CD14-positive monocyte (primary cell): ENCODE measurements at places on chromosomes 13 and 19. TPM values are rescaled to one million over a fixed set of nuclear protein-coding genes. Genes with fewer than 3 reads are reported as not detected.

Gene ZNF98
- not detected for polyA plus RNA-seq

Gene SAMD1
- polyA plus RNA-seq, result 0.78 TPM

Gene EDNRB
- 0.37 TPM for polyA plus RNA-seq

Gene CLEC17A
- 0.62 TPM for polyA plus RNA-seq

Gene F2RL3
- not detected for polyA plus RNA-seq

Gene SIAH3
- polyA plus RNA-seq, result not detected

Gene KLC3
- polyA plus RNA-seq, result not detected in 2 replicates

DNA sequence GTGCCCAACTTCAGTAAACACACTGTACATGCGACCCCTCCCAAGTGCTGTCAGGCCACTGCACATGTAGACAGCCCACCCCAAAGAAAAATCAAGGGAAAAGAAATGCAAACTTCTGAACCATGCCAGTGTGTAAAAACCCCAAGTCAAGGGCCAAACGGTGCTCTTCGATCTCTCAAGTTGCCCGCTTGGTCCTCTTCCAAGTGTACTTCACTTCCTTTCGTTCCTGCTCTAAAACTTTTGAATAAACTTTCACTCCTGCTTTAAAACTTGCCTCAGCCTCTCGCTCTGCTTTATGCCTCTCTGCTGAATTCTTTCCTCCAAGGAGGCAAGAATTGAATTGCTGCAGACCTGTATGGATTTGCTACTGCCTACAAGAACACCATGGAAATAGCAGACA, 600.7 kb downstream of the KCTD12 start:
- no peak for DNase-seq

DNA sequence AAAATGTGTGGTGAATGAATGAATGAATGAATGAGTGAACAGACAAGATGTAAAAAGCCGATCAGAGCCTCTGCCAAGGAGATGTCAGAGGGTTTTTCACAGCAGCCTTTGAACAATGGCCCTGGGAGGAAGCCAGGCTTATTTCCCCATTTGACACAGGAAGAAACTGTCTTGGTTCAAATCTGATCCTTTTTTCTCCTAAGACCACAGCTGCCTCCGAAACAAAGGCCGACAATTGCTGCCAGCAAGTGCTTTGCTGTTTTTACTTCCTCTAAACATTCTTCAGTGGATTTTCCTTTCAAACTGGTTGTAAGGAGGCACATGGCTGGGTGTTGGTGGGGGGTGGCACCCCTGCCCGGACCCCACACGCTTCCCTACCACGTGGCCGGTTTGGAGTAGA, 44.2 kb upstream of the HOMER3 start:
- peak; percentile 83 for DNase-seq

DNA sequence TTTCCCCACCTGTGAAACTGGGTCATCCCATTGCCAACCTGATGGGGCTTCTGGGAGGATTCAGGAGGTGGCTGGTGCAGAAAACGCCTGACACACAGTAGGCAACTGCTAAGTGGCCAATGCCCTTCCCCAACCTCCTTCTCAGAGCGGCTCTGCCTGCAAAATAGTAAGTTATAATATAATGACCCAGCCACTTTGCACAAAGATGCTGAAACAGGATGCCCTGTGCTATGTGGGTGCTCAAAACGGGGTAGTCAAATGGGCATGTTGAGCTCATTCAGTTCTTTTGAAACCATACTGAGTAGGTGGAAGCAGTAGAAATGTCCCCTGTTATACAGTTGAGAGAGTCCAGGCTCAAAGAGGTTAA, 507 bp downstream of the MARCHF2 start:
- DNase-seq, result no peak

GRCh38 chr13:79492313-79492798, 11.4 kb downstream of the NDFIP2 start:
- no peak for DNase-seq

DNA sequence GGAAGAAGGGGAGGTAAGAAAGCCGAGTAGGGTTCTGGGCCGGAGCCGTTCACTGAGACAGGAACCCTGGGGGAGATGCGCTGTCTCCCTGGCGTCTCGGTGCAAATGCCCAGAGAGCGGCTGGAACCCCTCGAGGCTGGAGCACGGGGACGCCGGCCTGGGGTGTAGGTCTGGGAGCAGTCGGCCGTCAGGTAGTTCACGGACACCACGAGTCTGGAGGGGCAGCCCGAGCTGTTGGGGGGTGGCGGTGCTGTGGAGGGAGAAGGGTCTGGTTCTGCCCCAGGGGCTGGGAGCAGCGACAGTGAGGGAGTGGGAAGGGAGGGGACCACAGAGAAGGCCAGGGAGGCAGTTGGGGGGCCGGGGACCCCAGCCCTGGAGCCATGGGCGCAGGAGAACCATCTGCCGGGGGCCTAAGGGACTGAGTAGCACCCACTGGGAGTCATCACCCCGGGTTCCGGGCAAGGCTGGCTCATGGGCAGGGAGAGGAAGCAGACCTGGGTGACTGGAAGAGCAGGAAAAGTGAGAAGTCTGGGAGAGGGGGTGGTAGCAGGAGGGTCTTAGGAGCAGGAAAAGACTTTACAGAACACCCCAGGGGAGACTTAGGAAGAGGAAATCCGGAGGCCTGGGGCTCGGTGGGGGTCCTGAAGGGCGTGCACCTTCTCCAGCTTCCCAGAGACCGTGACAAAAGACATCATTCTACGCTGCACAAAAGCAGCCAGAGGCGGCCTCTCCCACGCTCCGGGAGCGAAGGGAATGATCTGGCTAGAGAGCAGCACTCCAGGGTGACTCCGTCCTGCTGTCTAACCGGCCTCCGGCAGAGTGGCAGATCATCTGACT, 173.1 kb upstream of the SOX1 start:
- no peak for DNase-seq

DNA sequence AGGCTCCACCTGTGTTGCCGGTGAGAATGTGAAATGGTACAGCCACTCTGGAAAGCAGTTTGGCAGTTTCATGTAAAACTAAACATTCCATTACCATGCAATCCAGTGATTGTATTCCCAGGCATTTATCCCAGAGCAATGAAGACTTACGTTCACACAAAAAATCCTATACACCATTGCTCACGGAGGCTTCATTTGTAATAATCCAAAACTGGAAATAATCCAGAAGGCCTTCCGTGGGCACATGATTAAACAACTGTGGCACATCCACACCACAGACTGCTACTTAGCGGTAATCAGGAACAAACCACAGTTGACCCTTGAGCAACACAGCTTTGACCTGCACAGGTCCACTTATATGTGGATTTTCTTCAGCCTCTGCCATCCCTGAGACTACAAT, 339.7 kb downstream of the MTUS2 start:
- no peak for DNase-seq

DNA sequence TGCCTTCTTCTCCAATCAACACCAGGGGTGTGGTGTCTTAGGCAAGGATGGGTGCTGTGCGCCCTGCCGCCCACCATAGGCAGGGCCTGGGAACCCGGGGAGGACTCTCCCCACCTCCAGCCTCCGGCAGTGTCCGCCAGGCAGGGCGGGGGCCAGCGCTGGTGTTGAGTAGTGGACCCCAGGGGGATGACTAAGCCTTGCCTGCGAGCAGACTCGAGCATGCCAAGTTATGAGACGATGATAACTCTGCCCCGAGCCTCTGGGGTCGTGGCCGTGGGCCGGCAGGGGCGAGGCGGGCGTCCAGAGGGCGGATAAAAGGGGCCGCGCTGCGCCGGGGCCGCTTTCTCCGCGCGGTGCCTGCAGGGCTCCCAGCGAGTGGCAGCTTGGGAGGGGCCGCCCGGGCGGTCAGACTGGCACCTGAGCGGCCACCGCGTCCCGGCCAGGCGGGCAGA, at the start of gene MEDAG:
Gene MEDAG (plus strand): TSS at position 340 of the 452 bp plus-strand sequence. CDS start 245 bp downstream, outside the sequence.
- DNase-seq, result no peak

DNA sequence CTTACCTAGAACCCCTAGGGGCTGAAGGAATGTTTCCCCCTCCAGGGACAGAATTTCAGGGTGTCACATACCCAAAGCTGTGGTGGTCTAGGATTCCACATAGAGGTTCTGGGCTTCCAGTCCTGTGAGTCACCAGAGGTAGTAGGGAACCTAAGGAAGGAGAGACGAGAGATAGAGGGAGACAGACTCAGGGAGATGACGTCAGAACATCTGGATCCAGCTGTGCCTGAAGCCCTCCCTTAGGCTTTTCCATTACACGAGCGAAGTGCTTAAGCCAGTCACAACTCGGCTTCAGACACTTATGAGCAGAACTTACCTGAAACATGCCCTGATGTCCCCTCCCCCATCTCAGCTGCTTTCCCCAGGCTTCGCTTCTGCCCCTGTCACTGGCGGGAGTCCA, 11.8 kb upstream of the SELENOW start:
- no peak for DNase-seq

DNA sequence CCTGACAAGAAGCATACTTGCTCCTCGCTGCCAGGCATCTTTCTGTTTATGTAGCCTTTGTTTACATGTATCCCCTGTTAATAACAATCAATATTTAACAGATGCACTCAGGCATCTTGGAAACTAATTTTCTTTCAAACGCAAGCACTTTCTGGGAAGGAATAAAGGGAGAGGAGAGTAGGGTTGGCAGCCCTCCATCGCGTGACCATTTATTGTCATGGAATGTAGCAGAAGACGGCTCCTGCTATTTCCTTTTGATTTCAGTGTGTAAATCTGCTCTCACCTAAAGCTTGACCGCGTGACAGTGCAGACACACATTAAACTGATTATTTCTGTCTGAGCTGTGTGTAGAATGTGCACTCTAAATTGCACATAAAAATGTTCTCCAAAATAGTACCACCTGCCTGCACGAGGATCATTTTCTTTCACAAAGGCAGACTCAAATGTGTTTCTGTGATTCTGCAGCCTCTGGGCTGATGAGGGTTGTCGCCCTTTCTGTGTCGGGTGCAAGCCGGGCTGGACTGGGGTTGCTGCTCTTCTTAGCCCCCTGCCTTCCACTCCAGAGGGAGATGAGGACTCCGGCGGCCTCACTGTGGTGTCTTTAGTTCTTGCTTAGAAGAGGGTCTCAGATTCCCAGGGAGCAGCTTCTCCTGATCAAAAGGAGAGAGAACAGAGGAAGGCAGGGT, 223.5 kb upstream of the MAB21L1 start:
- no peak for DNase-seq

GRCh38 chr13:52009946-52010345, 1.3 kb downstream of the ATP7B start:
- no peak for DNase-seq

DNA sequence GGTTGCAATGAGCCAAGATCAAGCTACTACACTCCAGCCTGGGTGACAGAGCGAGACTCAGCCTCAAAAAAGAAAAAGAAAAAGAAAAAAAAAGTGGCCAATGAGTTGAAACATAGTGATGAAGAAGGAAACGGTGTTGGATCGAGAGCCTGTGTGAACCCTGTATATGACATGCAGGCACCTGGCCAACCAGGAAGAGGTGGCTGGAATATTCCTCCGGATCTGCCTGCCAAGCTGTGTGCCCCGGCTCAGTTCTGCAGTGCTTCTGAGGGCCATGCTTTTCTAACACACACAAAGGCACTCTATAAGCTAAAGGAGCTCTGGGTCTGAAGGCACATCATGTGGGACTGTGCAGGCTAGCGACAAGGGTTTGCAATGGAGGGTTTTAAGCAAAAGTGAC, 3.7 kb upstream of the ZNF444 start:
- DNase-seq, result no peak

GRCh38 chr19:55467236-55468053, 2.9 kb upstream of the C19orf85 start:
- DNase-seq, result peak; percentile 55

DNA sequence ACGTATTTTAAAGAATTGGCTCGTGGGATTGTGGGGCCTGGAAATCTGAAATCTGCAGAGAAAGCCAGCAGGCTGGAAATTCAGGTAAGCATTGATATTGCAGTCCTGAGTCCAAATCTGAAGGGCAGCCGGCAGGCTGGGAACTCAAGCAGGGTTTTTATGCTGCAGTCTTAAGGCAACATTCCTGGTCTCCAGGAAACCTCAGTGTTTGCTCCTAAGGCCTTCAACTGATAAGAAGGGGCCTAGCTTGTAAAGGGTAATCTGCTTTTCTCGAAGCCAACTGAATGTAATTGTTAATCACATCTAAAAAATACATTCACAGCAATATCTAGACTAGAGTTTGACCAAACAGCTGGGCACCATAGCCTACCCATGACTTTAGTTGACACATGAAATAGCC, 154.4 kb downstream of the EFNB2 start:
- DNase-seq, result no peak

- peak; percentile 19 for DNase-seq
These were observed 24.1 kb downstream of the RFX2 start for GRCh38 chr19:6086068-6086788.

DNA sequence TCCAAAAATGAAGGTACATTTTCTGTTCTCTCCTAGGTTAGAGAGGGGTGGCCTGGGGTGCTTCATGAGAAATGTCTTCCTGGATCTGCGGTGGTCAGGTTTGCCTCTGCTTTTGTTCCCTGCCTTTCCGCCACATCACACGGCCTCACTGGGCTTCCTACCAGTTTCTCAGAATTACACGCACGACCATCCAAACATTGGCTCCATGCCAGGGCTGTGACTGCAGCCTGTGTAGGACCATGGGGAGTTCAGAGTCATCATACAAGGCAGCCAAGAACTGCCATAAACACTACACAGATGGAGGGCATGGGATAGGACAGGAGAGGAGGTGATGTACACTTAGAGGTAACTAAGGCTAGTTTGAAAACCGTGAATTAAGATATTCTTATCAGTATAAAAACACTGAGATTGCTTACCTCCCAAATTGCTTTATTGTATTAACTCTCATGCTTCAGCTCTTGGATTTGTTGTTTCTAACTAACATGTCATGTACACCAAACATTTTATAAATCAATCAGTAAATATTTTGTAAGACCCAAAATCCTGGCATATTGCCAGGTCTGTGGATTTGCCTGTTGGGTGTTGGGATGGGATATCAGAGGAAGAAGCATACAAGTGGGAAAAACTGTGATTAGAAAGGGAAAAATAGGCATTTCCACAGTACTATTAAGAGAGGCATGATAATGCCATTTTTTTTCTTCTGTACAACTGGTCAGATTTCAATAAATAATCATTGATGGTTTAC, 45.2 kb downstream of the CDADC1 start:
- DNase-seq, result no peak
